ENCODE measurements at places on chromosomes 6 and 20.
A peak's percentile ranks its signal among the peaks of the same experiment; 100 is the strongest.

- no peak for DNase-seq
Observed at GRCh38 chr6:57262901-57263694, 41.0 kb upstream of the RAB23 start.

DNA sequence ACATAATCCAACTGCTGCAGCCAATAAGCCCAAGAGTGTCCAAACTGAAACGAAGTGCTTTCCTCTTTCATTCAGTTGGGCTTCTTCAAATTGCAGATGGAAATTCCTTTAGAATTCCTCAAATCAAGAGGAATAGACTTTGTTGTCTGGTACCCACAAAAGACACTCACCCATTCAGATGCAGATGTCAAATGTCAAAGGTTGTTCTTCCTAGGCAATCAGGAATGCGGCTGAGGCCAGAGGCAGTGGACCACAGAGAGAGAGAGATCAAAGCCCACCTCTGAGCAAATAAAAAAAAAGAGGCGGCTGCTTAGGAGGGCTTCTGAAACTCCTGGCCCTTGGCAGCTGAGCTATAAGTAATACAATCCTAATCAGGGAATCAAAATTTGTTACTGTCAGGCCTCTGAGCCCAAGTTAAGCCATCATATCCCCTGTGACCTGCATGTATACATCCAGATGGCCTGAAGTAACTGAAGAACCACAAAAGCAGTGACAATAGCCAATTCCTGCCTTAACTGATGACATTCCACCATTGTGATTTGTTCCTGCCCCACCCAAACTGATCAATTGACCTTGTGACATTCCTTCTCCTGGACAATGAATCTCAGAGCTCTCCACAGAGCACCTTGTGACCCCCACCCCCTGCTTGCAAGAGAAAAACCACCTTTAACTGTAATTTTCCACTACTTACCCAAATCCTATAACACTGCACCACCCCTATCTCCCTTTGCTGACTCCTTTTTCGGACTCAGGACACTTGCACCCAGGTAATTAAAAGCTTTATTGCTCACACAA, 303.0 kb upstream of the GJE1 start:
- no peak for DNase-seq

DNA sequence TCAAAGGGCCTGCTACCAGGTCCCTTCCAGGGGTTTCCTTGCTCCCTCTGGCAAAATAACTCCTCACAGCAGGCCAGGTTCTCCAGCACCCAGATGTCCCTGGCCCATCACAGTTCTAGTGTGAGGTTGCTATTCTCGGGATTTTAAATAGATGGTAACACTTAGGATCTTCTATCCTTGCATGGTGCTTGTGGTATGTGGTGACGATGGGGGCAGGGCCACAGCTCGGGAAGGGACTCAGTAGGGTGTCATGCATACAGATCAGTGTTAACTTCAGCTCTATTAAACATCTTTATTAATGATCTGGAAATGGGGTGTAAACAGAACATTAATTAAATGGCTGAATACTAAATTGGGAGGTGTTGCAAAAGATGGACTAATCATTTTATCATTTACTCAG, 323.8 kb downstream of the QKI start:
- DNase-seq = no peak

- no peak for DNase-seq
Observed at GRCh38 chr20:39654171-39654570, 692.0 kb downstream of the DHX35 start.

- no peak for DNase-seq
Observed at GRCh38 chr20:38414769-38415450, 20.2 kb downstream of the SNHG17 start.

DNA sequence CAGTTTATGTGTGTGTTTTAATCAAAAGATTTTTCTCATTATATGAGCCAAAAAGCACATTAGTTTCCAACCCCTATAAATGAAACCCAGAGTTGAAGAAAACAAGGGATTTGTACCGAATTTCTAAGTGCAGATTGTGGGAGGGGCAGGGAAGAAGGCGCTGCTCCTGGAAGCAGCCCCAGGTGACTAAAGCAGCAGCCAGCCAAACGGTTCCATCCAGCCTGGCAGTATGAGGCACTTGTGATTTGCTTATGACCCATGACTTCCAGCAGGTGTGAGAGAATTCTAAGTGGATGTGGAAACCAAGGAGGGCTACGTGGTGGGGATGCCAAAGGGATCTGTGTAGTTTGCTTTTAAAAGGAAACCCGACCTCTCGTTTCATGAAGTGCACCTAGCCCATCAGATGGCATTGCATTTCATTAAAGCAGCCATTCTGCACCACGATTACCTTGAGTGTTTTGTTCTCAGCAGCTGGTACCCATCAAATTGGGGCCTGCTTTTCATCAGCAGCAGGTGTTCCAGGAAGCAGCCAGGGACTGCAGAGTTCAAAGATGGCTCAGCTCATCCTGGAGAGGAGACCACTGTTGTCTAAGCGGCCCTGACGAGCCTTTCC, 79.1 kb downstream of the DTD1 start:
- DNase-seq = no peak

DNA sequence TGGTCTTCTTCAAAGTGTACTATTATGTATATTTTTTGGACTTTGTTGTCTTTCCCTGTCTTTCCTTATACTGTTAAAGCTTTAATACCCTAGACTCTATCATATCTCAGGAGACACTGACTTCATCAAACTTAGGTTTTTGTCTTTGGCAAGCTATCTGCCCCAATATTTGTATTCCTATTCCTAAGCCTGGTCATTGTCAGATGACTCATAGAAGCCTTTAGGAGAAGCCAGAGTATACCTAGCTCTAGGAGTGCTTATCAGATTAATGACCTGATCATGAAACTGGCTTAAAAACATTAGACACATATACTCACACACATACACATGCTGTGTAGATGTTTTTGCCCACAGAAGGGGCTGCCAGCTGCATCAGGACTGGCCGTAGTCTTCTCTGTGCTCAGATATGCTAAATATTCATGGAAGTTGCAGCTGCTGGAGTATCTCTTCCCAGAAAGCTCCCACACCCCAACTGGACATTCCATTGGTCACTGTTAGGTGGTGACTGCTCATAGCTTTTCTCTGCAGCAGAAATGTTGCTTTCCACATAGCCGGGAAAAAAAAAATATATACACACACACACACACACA, 102.0 kb downstream of the ANKS1A start:
- DNase-seq = no peak

- DNase-seq = no peak
Observed at GRCh38 chr6:44071670-44072451, 55.4 kb downstream of the MRPL14 start.

DNA sequence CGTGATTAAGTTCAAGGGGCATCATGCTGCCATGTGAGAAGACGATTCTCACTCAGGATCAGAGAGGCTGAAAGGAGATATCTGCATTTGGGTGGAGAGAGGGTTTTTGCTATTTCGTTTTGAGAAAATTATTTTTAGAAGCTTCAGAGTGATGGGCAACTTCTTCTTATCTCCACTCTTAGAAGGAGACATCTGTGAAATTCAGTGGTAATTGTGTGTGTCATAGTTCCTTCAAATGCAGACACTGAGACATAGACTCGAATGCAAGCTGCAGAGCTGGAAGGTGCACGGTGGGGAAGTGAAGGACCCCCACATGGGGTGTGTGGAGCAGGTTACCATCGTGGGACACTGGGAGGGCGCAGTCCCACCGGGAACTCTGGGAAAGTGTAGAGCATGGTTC, 116.8 kb downstream of the PRND start:
- DNase-seq = no peak

DNA sequence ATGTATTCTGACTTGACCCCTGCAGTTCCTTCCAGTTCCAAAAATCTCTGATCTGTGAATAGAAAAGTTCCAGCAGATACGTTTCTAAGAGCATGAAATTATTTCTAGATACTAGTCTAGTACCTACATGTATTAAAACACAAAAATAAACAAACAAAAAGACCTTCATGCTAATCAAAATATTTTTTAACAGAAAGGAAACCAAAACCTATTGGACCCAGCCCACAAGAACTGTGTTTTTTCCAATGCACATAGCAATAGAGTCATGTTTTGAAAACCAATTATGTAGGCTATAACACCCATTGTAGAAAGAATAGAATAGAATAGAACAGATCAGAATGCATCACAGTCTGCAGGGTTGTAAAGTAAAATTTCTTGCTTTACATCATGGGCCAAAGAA, 158.6 kb upstream of the TNFAIP3 start:
- DNase-seq = no peak

GRCh38 chr20:7147220-7147601, 379.7 kb downstream of the BMP2 start:
- DNase-seq = peak; percentile 7

DNA sequence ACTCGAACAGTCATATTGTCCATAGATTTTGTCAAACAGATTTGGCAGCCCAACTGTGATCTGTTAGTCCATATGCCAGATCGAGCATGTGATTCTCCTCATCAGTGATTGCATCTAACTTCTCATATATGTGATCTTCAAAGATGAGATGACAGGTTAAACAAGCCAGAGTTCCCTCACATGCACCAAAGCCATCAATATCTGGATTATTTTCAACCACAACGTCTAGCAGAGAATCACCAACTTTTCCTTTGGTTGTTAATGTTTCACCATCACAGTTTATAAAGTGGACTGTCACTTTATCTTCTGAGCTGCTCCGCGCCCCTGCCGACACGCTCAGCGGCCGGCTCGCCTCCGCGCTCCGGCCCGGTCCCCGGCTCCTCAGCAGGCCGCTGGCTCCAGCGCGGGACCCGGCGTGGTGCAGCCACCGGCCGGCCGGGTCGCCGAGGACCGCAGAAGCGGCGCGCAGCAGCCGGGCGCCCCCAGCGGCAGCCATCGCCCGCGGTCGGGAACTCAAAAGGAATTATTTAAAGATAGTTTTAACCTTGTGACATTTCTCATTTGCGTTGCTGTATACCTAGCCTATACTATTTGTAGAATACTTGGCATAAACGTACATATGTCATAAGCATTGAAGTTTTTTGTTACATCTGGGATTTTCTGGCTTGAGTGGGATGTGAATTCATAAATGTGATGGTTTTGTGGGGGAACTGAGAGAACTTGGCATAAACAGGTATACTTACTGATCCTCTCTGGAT, 40.1 kb upstream of the DYNLRB1 start:
- DNase-seq = peak; percentile 28

DNA sequence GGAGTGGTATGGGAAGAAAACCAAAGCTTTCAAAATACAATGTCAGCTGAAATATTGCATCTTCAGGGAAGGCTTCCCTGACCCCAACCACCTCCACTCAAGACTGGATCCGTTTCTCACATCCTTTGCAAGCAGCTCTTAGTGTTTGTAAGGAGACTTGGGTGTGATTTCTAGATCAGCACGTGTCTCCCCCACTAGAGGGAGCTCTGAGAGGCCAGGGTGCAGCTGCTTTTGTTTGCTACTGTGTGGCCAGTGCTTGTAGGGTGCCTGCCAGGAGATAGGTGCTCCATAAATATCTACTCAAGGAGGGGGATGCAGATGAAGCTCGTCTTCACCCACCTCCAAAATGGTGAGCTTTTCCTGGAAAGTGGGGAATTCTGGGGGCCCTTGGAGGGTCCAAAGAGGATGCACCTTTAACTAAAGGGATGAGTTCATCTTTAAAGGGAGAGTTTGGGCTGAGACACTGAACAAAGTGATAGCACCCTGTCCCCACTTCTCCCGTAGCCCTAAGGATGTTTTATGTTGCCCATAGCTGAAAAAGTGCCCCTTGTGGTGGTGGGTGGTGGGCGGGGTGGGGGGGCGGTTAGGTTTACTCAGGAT, 52.6 kb upstream of the MAFB start:
- DNase-seq = peak; percentile 27

DNA sequence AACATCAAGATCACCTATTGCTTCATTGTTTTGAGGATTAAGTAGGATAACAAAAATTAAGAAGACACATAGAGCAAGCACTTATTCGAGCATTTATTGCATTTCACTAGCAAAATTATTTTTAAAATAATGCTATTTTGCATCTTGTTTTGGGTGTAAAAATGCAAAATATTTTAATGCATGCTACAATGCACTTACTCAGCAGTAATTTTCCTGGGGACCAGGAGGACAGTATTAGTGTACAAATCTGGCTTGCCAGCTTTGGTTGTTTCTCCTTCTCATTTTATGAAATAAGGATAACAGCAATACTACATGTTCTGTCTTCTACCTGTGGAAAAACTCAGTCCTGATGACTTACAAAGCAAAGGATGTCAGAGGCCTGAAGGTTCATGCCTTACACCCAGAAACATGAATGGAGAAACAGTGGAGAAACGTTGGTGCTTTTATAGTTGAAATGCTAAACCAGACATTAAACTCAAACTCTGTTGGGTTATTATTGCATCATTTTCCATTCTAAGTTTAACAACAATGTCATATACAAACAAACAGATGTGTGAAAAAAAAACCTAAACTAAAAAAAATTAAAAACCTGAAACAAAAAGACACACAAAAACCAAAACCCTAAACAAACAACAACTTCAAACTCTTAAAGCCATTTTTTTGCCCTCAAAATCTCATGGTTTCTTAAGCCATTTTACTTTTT, 50.2 kb upstream of the ATXN1 start:
- no peak for DNase-seq

DNA sequence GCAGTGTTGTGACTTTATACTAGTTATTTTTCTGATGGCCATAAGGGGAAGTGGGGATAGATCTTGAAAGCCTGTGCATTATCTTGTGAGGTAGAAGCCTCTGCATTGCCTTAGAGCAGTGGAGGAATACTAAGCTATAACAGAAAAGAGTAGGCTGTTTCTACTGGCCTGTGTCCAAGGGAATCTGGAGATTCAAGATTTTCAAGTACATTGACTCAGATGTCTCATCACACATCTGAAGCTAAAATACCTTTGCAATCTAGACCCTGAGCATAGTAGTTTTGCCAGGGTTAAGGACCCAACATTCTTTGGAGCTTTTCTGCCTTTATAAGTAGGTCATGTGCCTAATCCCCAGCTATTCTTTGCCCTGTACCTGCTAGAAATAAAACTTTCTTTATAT, 272.3 kb downstream of the TENT5A start:
- DNase-seq = no peak

Measured in heart right ventricle (tissue), 16 donors.